ENCODE measurements at places on chromosomes 4 and X.

DNA sequence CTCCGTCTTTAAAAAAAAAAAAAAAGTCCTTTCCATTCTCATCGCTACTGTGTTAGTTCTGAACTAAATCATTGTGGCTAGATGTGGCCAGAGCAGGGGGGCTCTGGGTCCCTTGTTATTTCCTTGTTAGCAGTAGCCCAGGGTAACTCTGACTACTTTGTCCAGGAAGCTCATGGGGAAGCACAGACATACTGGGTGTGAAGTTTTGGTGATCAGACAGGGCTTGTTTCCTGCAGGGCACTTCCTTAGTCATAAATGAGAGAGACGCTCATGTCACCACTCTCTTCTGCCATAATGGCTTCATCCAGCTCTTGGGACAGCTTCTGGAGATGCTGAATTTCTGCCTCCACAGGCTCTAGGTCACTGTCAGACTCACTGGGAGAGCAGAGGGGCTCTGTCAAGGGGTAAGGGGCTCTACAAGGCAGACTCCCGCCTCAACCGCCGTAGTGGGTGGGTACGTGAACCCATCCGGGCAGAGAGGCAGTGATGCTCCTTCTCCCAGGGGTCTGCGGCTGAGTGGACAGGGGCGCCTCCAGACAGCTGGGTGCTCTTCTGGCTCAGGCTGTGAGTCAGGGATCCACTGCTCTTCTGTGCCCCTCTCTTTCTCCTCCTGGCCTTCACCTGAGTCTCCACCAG lies 12.9 kb downstream of the STIM2 start:
- DNase-seq, result no peak

DNA sequence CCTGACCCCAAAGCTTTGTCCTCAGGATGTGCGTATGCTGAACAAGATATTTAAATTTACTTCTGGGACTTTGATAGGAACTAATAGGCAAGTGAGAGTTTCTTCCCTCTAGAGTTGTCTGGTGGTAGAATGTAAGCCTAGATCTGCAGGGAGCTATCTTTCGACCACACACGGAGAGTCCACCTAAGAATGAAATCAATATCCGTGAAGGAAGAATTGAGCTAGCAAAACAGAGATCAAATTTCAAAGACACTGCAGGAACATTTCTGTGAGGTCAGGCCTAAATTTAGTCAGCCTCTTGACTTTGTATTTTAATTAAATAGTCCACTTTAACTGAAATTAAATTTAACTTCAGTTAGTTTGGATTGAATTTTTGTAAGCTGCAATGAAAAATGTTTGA lies 871.3 kb downstream of the RAB28 start:
- DNase-seq, result no peak

GRCh38 chr4:142405021-142405694 lies 440.9 kb downstream of the INPP4B start:
- peak; percentile 73 for DNase-seq

GRCh38 chr4:78078101-78078500 lies 21.0 kb downstream of the FRAS1 start:
- DNase-seq, result no peak

- no peak for DNase-seq
Observed at GRCh38 chrX:69079268-69079667, 86.0 kb downstream of the PJA1 start.

GRCh38 chrX:124280294-124280902 lies 52.1 kb upstream of the TEX13D start:
- no peak for DNase-seq

DNA sequence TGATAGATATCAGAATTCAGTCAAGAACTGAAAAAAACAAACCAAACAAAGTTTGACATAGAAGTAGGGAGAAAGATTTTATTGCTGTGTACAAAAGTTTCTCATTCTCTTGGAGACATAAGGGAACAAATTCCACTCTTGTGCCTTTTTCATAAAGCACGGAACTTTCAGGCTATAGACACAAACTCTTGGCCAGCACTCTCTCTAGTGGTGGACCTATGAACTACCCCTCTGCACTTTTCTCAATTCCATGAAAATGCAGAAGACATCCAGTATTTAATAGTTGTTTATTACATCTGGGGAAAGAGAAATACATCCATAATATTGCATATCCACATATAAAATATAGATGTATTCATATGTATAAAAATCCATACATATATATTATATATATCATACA lies 291.6 kb upstream of the HS3ST1 start:
- DNase-seq, result no peak

- no peak for DNase-seq
Observed at GRCh38 chrX:1124531-1124930, 87.9 kb downstream of the CRLF2 start.

- DNase-seq, result peak; percentile 74
Observed at GRCh38 chr4:7987148-7987989, 47.7 kb upstream of the AFAP1 start.

- DNase-seq, result no peak
Observed at GRCh38 chr4:41196633-41197332, 17.6 kb downstream of the APBB2 start.

- DNase-seq, result no peak
Observed at GRCh38 chr4:183721207-183722081, 62.4 kb downstream of the TRAPPC11 start.

DNA sequence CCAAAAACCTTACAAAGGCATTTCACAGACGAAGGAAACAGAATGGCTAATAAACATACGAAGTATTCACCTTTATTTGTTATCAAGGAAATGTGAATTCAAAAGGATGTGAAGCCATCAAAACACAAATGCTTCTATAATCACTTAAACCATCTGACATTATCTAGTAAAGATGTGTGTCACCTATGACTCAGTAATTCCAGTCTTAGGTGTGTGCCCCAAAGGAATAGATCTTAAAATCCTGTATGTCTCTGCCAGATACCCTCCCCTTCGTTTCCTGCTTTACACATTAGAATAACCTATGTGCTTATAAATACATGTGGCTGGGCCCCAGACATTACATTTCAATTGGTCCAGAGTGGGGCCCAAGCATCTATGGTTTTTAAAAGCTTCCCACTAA lies 41.8 kb upstream of the CEP135 start:
- no peak for DNase-seq

DNA sequence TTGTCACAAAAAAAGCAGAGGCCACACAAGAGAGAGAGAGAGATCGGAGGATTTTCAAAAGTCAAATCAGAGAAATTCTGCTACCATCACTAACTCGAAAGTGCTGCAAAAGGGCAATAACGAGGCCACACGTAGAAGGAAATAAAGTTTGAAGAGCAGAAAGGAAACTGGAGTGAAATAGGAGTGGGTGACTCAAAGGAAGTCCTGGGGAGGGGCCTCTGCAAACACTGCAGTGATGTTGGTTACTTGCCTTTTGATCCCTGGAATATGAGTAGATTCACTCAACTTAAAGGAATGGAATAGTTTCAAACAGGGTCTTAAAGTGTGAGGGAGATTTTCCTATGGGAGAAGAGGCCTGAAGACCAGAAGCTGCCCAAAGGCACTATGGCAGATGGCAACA lies 663.4 kb upstream of the LCORL start:
- DNase-seq, result no peak

- DNase-seq, result no peak
Observed at GRCh38 chr4:87824352-87824751, 8.4 kb upstream of the MEPE start.

GRCh38 chr4:109627361-109627760 lies 67.3 kb downstream of the MCUB start:
- DNase-seq, result no peak

GRCh38 chr4:7160951-7161440 lies 31.3 kb upstream of the SORCS2 start:
- peak; percentile 16 for DNase-seq

GRCh38 chr4:6402566-6403399 lies 69.6 kb downstream of the PPP2R2C start:
- no peak for DNase-seq

GRCh38 chrX:154751203-154751668 lies 359 bp upstream of the GAB3 start:
- no peak for DNase-seq

Measured in left hindlimb (tissue), 1 donor.